ENCODE measurements at places on chromosomes 5 and 9.

DNA sequence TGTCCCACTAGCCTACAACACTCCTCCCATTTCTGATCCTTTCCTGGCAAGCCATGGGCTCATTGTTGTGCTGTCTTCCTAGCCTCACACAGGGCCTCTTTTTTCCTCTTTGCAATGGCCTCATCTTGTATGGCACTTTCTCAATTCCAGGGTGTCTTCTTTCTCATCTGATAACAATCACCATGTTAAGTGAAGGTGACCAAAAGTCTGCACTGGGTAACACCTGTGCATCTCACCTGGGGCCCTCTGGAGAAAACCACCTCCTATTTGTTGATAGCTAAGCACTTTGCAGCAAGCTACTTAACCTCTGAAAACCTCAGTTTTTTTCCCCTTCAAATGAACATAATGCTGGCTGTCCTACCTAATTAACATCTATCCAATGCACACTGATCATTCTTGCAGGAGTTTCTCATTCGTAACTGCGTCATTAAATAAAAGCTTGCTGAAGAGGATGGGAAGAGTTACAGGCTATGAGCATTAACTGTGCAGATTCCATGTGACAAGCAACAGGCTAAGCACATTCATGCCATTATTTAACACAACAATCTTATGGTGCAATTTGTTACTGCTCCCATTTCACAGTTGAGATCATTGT, 60.1 kb upstream of the STK32A start:
- ATAC-seq: no peak

GRCh38 chr9:110146373-110146772, 61.6 kb downstream of the C9orf152 start:
- ATAC-seq: no peak

- peak; percentile 64 for ATAC-seq
These were observed 53.6 kb downstream of the SEMA4D start for GRCh38 chr9:89444274-89444673.

DNA sequence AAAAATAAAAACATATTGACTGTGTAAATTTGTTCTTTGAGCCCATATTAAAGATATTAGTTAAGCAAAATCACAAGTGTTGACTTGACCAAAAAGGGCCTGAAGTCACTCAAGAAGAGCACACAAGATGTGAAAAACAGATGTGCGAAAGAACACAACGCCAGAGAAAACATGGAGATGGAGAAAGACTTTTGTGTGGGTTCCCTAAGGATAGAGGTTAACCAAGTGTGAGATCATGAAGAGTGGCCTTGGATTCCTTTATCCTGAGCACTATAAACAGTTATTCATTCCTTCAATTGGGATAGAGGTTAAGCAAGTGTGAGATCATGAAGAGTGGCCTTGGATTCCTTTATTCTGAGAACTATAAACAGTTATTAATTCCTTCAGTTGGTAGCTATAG, 361.8 kb downstream of the CDH18 start:
- ATAC-seq: no peak

GRCh38 chr5:138466125-138466899, 1.0 kb downstream of the EGR1 start:
- ATAC-seq: no peak

DNA sequence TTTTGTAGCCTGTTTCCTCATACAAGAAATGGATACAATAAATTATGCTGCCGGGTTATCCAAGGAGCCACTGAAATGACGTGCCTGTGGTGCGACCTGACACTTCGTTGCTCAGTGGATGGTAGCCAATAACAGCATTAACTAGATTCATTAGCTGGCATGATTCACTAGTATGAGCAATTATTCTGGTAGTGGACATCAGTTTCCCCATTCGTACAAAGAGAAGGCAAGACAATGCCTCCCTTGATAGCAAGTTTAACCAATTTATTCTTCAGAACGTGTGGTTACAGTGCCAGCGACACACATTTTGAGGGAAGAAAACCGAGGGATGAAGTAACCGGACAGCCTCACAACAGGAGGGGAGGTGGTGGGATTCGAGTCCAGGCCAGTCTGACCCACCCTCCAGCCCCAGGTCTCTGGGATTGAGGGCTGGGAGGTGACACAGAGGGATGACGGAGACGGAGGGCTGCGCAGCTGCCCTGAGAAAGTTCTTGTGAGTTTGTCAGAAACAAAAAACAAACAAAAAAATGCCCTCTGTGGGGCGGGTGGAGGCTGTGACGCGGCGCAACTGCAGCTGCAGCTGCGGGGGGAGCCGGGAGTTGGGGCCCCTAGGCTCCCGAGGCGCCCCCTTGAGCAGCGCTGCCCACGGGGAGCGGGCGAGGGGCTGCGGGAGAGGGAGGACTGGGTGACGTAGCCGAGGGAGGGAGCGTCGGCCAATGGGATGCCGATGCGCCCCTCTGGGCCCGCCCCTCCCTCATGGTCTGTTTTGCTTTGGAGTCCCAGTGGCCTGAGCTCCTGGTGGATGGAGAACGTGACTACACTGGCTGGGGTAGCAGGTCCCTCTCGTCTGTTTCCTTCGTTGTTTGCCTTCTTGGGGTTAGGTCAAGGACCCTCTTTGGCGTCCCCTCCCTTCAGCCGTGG, 10.9 kb downstream of the LHX2 start:
- ATAC-seq: no peak

DNA sequence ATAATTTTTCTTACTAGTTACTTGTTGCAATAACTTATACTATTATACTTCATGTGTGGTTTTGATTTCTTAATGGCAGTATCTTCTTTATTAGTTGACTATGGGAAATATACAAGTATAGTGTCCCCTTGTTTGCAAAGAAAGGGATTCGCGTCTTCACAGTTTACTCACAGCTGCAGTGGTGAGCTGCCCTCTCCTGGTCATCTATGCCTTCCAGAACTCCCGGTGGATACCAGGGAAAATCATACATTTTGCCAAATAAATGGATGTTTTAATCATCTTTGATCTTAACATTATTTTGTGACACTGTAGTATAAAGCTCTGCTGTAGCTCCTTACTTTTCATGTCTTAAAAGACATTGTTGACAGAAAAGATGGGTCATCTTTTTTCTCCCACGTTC, 142.0 kb downstream of the ZCCHC7 start:
- ATAC-seq: no peak

- no peak for ATAC-seq
These were observed 27.3 kb downstream of the PUM3 start for GRCh38 chr9:2816476-2817141.

GRCh38 chr5:67052034-67052433, 144.6 kb downstream of the CD180 start:
- ATAC-seq: no peak

GRCh38 chr5:154756009-154756867, 1.1 kb downstream of the LARP1 start:
- no peak for ATAC-seq

DNA sequence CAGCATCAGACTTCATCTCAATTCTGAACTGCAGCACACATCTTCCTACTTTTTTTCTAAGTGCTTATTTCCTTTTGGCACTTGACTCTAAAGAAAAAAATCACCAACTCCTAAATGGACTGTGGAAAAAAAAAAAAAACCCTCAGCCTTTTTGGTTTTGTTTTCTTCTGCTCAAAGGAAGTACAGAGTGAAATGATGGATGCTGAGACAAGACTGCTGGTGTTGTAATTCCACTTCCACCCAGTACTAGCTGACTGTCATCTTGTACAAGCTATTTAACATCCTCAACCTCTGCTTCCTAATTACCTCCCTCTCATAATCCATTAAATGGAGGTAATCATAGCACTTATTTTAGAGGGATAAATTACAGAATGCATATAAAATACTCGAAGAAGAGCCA, 171.5 kb upstream of the GNA14 start:
- no peak for ATAC-seq

- ATAC-seq: peak; percentile 9
These were observed 90.1 kb downstream of the GOLPH3 start for GRCh38 chr5:32083981-32084430.

DNA sequence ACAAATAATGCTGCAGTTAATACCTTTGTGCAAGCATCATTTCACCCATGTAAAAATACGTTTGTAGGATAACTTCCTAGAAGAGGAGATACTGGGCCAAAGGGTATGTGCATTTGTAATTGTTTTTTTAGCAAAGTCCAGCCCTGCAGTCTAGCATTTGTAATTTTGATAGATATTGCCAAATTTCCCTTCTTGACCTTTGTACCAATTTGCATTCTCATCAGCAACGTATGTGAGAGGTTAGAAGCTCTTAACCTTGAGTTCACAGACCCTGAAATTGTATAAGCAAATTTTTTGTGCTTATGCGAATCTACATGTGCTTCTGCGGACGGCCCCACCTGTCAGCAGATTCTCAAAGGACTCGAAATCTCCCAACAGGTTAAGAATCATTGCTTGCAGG, 18.6 kb upstream of the TOMM5 start:
- no peak for ATAC-seq

DNA sequence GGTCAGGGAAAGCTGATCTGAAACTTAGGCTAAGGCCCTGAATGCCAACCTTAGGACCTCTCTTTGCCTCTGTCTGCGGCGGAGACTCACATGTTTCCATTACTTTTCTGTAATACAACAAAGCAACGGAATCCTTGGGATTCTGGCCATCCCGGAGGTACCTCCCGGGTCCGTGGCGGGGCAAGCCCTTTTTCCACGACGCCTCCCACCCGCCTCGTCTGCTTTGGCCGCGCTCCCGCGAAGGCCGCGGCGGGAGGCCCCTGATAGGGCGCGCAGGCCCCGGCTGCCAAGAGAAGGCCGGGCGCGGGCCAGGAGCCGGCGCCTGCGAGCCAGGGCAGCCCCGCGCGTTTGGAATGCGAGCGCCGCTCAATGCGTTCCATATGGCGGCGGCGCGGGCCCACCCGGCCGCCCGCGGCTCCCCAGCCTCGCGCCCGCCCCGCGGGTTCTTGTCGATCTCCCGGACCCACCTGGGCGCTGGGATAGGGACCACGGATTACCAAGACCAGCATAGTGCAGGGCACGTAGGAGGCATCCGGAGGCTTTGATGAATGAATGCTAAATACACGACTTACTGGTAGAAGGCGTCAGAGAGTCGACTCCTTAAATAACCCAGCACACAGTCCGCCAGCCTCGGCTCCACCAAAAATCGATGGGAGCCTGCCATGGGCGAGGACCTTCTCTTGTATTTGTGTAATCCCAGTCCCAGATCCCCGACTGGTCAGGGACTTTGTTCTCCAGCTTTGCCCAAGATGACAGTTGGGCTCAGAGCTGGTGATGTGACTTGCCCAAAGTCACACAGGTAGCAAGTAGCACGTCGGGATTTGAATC, 17.5 kb upstream of the PHF19 start:
- no peak for ATAC-seq

- no peak for ATAC-seq
These were observed 174.0 kb upstream of the PPP2R2B start for GRCh38 chr5:147052519-147052918.

GRCh38 chr5:320524-321229, 837 bp upstream of the AHRR start:
- ATAC-seq: no peak

GRCh38 chr9:38686933-38687332, 33.0 kb downstream of the FAM240B start:
- ATAC-seq: no peak

- ATAC-seq: no peak
These were observed 181.8 kb upstream of the MEF2C start for GRCh38 chr5:89064736-89065135.

DNA sequence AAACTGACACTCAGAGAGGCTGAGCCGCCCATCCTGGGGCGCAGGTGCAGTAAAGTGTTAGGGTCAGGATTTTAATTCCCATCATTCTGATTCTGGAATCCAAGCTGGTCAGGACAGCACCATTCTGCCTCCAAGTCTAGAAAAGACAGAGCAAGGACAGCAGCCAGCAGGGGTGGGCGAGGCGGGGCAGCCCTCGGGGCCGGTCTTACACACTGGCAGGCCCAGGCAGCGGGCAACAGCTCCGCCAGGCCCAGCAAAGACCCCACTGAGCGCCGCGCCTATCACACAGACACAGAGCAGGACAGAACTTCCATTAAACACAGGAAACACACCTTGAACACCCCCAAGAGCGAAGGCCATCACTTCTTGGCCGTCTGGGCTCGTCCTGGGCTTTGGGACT, 66.5 kb upstream of the RXRA start:
- ATAC-seq: no peak

DNA sequence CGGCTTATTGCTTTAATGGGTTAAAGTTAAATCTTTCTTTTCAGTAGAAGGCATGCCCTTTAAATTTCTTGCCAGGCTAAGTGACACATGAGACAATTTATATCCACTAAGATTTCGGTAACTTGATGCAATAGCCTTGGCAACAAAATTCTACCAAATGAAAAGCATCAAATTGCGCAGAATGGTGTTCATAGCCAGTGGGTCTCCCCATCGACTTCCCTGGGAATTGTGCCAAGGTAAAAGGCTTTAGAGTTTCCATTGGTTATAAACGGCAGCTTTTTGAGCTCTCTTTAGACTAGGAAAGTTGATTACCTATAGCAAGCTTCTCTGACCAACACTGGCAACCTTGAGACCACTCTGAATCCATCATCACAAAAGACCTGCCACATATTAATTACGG, 358.4 kb downstream of the ARRDC3 start:
- no peak for ATAC-seq

DNA sequence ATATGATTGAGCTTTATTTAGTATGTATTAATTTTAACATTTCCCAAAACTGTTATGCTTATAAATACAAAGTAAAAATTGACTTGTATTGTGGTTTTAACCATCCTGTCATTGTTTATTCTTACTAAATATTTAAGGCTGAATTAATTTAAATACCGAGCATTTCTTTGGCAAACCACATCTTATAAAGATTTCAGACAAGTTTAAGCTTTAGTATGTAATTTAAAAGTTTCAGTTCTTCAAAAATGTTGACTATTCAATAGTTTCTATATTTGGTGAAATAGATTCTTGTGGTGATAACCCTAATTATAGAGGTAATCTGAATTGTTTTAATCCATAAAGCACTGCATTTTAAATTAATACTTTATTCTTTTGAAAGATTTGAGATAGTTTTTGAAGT, 65.5 kb downstream of the CCNH start:
- ATAC-seq: no peak

DNA sequence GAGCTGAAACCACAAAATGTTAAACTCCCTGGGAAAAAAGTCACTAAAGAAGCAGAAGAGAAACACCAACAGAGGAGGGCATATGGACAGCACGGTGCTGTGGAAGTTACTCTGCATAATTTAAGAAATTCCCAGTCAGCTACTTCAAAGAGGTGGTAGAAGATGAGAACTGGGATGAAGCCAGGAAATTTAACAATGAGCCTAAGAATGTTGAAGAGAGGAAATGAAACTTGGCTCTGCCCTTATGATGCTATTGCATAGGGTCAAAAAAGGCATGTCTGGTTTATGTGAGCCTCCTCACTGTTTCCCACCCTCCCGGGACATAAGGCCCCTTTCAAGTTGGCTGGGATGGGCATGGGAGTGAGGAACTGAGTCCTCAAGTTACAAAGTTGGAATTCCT, 25.4 kb upstream of the SNX18 start:
- ATAC-seq: no peak

DNA sequence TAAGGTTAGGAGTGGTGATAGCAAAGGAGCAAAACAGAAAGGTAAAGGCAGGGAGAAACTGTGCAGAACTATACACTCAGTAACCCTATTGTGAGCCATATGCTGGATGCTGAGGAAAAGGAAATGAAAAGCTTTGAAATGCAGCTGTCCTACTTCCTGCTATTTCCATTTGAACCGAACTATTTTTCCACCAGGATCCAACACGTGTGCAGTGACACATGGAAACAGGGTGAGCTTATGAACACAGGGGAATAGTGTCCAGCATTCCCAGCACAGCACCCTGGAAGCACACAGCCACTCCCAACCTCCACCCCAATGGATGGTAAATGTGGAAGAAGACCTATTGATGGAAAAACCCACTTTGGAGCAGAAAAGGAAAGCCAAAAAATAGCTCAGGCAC, 69.0 kb upstream of the SLC12A2 start:
- no peak for ATAC-seq

All from activated CD4-positive, CD25-positive, alpha-beta regulatory T cell treated with anti-CD3 and anti-CD28 coated beads, Interleukin-2, amount 50 U/mL, for 24 hours (primary cell).